Transverse colon (tissue), 4 donors: ENCODE measurements at places on chromosomes 13 and 19. TPM values are rescaled to one million over a fixed set of nuclear protein-coding genes. Genes with fewer than 3 reads are reported as not detected.

NANOS3 gene
- total RNA-seq: not detected

ZSCAN1 gene
- total RNA-seq: not detected

ZNF726 gene
- total RNA-seq: 1.9 TPM

CALR3 gene
- not detected for total RNA-seq

C1QTNF9 gene
- not detected for total RNA-seq

RDH8 gene
- total RNA-seq: not detected

ZNF30 gene
- total RNA-seq: 1.4 TPM

SPRY2 gene
- 52.1 TPM for total RNA-seq

DNA sequence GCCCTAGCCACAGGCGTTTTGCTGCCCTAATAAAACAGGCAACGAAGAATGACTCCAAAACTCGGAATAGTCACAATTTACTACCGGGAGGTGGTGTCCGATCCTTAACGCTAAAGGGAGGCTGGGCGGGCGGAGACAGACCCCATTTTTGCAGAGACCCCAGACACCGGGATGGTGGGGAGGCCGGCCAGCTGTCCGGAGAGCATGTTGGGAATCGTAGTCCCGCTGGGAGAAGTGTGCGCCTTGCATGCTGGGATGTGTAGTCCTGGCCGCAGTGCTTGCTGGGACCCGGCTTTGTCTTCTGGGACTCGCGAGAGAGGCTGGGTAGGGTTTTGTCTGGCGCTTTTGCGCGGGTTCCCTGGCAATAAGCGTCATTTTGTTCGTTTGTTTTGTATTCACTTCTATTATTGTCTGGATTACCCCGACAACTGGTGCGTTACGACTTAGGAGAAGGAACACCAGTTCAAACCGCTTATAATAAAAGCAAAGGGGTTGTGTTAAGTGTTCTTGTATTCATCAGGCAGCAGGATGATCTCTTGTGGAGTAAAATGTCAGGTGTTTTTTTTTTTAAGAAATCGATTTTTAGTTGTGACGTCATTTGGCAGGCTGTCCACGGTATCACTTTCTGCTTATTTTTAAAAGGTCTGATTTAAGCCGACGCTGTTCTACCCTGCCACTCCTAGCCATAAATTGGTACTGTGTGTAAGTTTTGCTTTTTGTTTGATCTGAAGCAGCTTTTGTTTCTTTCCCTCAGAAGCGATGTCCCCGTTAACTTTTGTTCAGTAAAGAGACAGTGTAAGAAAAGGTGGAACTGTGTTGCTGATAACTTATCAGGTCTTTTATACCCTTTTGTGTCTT, 676 bp upstream of the HSPH1 start:
- peak; percentile 96 for DNase-seq
- peak overlapping the region; percentile 90 for H3K4me3 ChIP-seq
- H3K4me1 ChIP-seq: peaks cover 14% of the 10 kb centered on the region
- no peaks in the 10 kb centered on the region for H3K27me3 ChIP-seq
- H3K27ac ChIP-seq: peak overlapping the region; percentile 93
- H3K36me3 ChIP-seq: no peaks in the 10 kb centered on the region

- H3K36me3 ChIP-seq: no peaks in the 10 kb centered on the region
- H3K4me3 ChIP-seq: no peak overlapping the region
- peak overlapping the region; percentile 89 for H3K27ac ChIP-seq
- H3K27me3 ChIP-seq: no peaks in the 10 kb centered on the region
- H3K4me1 ChIP-seq: peaks cover 56% of the 10 kb centered on the region
Measured at GRCh38 chr19:13090511-13091231, 12.0 kb downstream of the LYL1 start.

- H3K27ac ChIP-seq: no peak overlapping the region
- H3K4me3 ChIP-seq: no peak overlapping the region
- no peak for DNase-seq
- H3K36me3 ChIP-seq: no peaks in the 10 kb centered on the region
Measured at GRCh38 chr13:100764937-100765336, 90.3 kb upstream of the TMTC4 start.

GRCh38 chr13:77460195-77460594, 75.3 kb upstream of the SCEL start:
- H3K36me3 ChIP-seq: no peaks in the 10 kb centered on the region
- no peaks in the 10 kb centered on the region for H3K4me1 ChIP-seq
- DNase-seq: no peak

DNA sequence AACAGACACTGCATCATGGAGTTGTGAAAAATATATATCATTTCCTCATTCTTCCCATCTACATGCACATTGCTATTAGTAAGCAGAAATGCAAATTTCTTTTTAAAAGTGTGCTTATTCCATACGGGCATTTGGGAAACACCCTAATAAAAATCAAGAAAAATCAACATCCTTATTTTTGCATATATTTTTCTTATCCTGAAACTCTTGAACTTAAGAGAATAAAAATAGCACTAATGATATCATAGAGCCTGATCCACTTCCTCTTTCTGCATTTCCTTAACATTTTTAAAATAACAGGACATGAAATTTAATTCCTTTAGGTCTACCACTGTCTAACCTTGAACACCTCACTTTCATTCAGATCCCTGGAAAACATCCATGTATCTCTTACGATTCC, 123.3 kb downstream of the VWA8 start:
- DNase-seq: no peak
- peaks cover 7% of the 10 kb centered on the region for H3K36me3 ChIP-seq
- no peaks in the 10 kb centered on the region for H3K27me3 ChIP-seq

GRCh38 chr13:107493266-107493665, 722.1 kb downstream of the LIG4 start:
- no peak overlapping the region for H3K4me3 ChIP-seq
- H3K36me3 ChIP-seq: no peaks in the 10 kb centered on the region

DNA sequence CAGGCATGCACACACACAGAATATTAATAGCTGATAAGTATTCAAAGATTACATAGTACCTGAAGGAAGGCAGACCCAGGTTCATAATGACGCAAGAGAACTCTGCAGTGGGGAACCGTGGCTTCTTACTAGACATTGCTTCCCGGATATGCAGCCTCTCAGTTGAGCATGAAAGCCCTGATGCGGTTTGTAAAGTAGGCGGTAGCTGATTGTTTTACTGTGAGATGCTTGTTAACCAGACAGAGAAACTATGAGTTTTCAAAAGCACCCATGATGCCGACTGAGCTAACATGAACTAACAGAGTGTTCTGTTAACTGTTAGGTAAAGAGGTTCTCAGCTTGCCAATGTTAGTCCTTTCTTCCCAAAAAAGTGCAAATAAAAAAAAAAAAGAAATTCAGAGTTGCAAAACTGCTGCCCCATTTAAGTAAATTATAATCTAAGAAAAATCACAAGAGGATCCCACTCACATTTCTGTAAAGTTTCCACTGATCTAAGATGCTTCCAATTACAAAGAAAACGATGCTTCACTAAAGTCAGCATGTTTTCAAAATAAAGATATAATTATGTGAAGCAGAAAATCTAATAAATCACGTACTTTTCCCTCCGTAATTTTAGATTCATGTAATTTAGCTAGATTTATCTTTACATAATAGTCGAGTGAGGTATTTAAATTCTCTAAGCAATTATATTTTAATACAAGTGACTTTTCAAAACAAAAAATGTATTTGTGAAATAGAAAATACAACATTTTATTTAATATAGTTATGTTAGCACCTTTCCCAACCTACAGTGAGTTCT, 2.2 kb downstream of the FLT1 start:
- no peak overlapping the region for H3K4me3 ChIP-seq
- H3K27me3 ChIP-seq: peaks cover 87% of the 10 kb centered on the region
- H3K36me3 ChIP-seq: no peaks in the 10 kb centered on the region
- H3K27ac ChIP-seq: no peak overlapping the region
- H3K4me1 ChIP-seq: peaks cover 17% of the 10 kb centered on the region
- no peak for DNase-seq

- H3K36me3 ChIP-seq: no peaks in the 10 kb centered on the region
- DNase-seq: no peak
- no peak overlapping the region for H3K4me3 ChIP-seq
- no peak overlapping the region for H3K27ac ChIP-seq
Measured at GRCh38 chr13:98798849-98799645, 46.6 kb upstream of the SLC15A1 start.

- no peaks in the 10 kb centered on the region for H3K36me3 ChIP-seq
- no peaks in the 10 kb centered on the region for H3K27me3 ChIP-seq
- H3K4me3 ChIP-seq: no peak overlapping the region
- peak overlapping the region; percentile 8 for H3K27ac ChIP-seq
- no peak for DNase-seq
Measured at GRCh38 chr13:106507560-106508274, 27.7 kb downstream of the EFNB2 start.

GRCh38 chr19:40811478-40812341, 12.7 kb downstream of the EGLN2 start:
- H3K4me3 ChIP-seq: peak overlapping the region; percentile 28
- H3K4me1 ChIP-seq: peaks cover 48% of the 10 kb centered on the region
- peak overlapping the region; percentile 89 for H3K27ac ChIP-seq
- H3K36me3 ChIP-seq: no peaks in the 10 kb centered on the region

GRCh38 chr13:46296115-46296822, 84.5 kb downstream of the LRRC63 start:
- no peaks in the 10 kb centered on the region for H3K4me1 ChIP-seq
- no peak overlapping the region for H3K4me3 ChIP-seq
- no peaks in the 10 kb centered on the region for H3K36me3 ChIP-seq
- no peak for DNase-seq
- H3K27me3 ChIP-seq: no peaks in the 10 kb centered on the region

- H3K27me3 ChIP-seq: no peaks in the 10 kb centered on the region
- H3K4me1 ChIP-seq: no peaks in the 10 kb centered on the region
- no peak for DNase-seq
- H3K36me3 ChIP-seq: no peaks in the 10 kb centered on the region
- H3K27ac ChIP-seq: no peak overlapping the region
Measured at GRCh38 chr13:91106565-91106964, 240.9 kb upstream of the MIR17HG start.

DNA sequence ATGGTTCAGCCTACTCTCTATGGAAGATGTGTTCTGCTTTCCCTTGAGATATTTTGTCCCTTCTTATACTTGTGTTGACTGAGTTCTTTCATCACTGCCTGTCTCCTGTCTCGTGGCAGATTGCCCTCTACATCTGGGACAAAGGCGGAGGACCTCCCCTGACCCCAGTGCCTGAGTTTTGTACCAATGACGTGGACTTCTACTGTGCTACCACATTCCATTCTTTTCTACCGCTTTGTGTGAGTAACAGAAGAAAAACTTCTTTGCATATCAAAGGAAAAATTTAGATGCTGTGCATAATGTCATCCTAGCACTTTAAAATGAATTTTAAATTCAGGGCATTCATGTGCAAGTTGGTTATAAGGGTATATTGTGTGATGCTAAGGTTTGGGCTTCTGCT, 74.6 kb downstream of the B3GLCT start:
- no peak overlapping the region for H3K4me3 ChIP-seq
- no peak for DNase-seq

GRCh38 chr19:16328824-16329482, 4.3 kb downstream of the KLF2 start:
- H3K4me1 ChIP-seq: peaks cover 33% of the 10 kb centered on the region
- no peaks in the 10 kb centered on the region for H3K36me3 ChIP-seq
- peak overlapping the region; percentile 84 for H3K27ac ChIP-seq
- H3K27me3 ChIP-seq: no peaks in the 10 kb centered on the region

DNA sequence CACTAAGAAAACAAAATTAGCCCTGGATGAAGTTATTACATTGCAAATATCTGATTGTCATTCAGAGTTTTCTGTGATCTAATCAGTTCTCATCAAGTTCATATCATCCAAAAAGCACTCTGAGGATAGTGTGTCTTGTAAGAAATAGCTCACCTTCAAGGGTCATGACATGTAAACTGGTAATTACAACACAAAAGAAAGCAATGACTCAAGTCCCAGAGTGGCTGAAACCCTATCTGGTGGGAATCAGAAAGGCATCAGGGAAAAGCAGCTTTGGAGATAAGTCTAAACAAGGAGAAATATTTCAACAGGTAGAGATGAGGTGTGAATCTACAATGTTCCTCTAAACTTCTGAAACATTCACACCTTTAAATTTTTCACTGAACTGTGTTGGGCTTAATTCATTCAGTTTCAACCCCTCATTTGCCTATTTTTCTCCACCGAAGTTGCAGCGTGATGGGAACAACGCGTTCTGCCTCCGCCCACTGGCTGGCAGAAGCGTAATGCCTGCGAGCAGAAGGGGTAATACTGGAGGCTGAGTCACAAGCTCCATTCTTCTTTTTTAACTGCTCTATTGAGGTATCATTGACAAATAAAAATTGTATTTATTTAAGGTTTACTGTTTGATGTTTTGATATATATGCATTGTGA, 155.2 kb upstream of the IPO5 start:
- no peak overlapping the region for H3K4me3 ChIP-seq
- H3K36me3 ChIP-seq: no peaks in the 10 kb centered on the region
- no peaks in the 10 kb centered on the region for H3K4me1 ChIP-seq
- no peak for DNase-seq

DNA sequence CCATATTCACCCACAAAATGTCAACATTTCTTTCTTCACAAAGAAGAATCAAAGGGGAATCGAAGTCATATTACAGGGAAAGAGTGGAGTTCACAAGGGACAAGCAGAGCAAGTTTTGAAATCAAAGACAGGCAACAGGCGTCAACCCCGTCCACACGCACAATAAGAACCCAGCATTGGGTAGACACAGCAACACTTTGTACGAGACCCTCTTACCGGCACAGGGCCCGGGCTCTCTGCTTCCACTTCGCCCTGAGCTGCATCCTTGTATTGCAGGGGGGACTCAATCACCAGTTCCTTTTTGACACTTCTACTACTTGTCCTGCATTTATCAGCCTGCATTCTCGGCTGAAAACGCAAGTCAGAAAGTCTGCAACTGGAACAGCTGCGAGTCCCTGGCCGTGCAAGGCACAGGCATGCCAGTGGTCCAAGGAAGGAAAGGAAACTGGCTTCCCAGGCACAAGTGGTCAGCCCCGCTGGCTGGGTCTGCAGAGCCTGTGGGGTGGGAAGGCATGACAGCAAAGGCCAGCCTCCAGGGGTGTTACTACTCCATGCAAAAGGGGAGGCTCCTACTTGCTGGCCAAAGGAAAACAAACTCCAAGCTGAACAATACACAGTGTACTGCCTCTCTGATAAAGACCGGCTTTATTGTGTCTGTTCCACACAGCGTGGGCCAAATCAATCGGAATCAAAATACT, at the start of gene DOCK9:
Gene DOCK9, minus strand, starts transcription at position 497 of the 698 bp plus-strand sequence. Its CDS starts 155 bp downstream, at position 342.
- H3K4me1 ChIP-seq: peaks cover 37% of the 10 kb centered on the region
- H3K4me3 ChIP-seq: peak within 1 kb of the TSS; percentile 17
- DNase-seq: peak; percentile 34

DNA sequence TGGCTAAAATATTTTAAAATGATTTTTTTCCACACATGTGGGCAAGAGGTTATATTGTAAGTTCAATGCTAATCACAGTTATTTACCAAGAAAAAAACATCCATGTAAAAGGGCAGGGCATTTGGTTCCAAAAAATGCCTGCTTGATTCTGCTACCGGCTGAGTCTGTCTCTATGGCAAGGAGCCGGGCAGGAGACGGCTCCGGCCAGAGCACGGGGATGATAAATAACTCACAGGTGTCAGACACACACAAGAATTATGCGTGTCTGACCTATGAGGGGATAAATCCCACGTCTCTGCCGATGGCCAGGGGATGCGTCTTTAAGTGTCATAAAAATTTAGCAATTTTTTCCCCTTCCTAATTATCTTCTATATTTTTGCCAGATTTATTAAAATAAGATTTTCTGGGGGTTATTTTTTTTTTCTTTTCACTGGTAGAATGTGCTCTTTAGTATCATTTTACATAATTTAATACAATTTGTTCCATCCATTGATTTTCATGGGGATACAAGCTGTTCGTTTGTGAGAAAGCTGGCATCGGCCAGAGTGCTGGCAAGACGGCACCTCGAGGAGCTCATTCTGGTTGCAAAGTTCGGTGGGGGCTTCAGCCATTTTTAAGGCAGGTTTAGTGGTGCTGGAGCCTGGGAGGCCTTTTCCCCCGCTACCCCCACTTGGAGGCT, 253.9 kb downstream of the ZNF536 start:
- H3K4me3 ChIP-seq: no peak overlapping the region
- H3K4me1 ChIP-seq: no peaks in the 10 kb centered on the region
- no peaks in the 10 kb centered on the region for H3K36me3 ChIP-seq
- no peaks in the 10 kb centered on the region for H3K27me3 ChIP-seq
- no peak for DNase-seq
